Activated T-cell treated with anti-CD3 and anti-CD28 coated beads, Interleukin-2, amount 50 U/mL, for 4 hours (primary cell): ENCODE measurements at places on chromosomes 13 and 19.

DNA sequence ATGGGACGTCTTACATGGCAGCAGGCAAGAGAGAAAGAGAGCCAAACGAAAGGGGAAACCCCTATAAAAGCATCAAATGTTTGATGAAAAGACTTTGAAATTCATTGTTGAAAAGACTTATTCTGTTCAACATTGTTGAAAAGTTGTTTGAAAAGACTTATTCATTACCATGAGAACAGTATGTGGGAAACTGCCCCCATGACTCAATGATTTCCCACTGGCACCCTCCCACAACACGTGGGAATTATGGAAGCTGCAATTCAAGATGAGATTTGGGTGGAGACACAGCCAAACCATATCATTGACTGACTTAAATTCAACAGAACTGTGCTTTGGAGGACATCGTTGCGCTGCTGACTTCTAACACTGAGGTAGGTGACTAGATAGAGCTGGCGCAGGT, 48.0 kb upstream of the RCBTB2 start:
- DNase-seq, result no peak

DNA sequence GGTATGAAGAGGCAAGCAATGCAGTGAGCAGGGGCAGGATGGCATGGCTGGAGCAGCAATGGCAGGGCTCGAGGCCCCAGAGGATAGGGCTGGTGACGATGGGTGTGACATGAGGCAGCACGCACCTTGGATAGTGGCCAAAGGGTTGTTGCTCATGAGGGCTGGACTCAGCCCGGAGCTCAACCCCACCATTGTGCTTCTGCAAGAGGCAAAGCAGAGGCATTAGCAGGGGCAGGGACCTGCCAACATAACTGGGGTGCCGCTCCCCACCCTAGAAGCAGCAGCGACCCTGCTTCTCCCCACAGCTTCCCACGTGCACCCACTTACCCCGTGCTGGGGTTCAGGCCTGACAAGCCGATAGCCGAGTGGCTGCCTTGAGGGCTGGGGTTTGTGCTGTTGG, 15.8 kb downstream of the ZNF574 start:
- no peak for DNase-seq

- DNase-seq, result no peak
Measured at GRCh38 chr19:18559685-18560084, 2.0 kb downstream of the KXD1 start.

GRCh38 chr19:13128583-13128982, 10.5 kb downstream of the NACC1 start:
- no peak for DNase-seq

GRCh38 chr19:49339301-49340068, 4.3 kb downstream of the CD37 start:
- no peak for DNase-seq

GRCh38 chr19:35209646-35210045, 18.9 kb downstream of the FAM187B start:
- DNase-seq, result no peak

GRCh38 chr13:101648766-101649487, 196.5 kb downstream of the ITGBL1 start:
- DNase-seq, result no peak

DNA sequence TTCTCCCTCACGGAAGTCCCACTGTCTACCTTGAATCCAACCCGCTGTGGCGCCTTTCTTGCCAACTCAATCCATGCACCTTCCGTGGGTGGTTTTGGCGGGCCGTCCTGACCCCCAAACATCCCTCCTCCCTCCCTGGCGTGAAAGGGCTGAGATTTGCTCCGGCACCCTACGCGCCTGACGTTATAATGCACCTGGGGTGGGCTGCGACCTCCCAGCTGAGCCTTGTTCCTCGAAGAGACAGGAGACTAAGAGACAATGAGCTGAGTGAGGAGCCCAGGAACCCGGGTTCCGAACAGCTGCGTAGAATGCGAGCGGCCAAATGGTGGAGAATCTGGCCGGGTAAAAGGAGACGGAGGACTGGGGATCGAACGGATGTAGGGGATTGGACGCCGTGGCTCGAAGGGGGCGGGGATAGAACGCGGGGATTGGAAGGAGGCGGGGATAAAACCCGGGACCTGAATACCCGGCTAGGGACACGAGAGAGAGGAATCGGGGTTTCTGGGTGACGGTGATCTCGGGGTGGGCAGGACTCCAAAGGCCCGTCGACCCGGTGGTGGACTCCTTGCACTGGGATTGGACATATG, at the start of gene CPT1C:
CPT1C (plus strand) TSS at position 461 of the 587 bp plus-strand sequence. CDS start 1,137 bp downstream, outside the sequence.
- peak; percentile 37 for DNase-seq

GRCh38 chr19:39328046-39328705, 7.5 kb upstream of the LRFN1 start:
- peak; percentile 86 for DNase-seq

DNA sequence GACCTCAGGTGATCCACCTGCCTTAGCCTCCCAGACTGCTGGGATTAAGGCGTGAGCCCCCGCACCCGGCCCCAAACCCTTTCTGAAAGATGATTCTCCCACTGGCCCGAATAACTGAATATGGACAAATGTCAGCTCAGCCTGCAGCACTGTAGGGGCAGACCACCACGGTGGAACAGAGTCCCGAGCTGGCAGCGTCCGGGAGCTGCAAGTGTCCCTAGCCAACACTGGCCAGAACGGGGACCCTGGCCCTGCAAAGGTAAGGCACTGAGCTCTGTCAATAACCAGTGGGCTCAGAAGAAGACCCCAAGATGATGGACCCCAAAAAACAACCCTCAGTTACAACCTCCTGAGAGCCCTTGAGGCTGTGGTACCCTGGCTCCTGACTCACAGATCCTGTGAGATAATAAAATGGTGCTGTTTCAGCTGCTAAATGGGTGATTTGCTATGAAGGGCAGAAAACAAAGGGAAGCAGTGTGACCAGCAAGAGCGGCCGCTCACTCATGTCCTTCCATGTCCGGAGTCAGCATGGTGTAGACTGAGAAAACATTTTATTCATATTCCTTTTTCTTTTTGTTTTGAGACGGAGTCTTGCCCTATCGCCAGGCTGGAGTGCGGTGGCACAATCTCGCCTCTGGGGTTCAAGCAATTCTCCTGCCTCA, 1.6 kb downstream of the LSM7 start:
- DNase-seq, result no peak

GRCh38 chr19:48689449-48689848, 6.3 kb upstream of the FUT2 start:
- DNase-seq, result no peak

DNA sequence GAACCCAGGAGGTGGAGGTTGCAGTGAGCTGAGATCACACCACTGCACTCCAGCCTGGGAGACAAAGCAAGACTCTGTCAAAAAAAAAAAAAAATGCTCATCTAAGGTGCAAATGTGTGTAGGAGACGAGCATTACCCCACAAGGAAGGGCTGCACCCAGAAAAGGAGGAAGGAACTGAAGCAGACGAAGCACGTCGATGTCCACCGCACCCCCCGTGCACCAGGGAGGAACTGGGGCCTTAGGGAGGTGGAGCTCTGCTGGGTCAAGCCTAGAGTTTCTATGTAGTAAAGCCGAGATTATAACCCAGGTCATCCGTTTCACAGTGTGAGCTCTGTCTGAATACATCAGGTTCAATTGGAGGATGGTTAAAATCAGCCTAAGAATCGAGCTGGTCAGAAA, 1.1 kb downstream of the VSTM1 start:
- no peak for DNase-seq

DNA sequence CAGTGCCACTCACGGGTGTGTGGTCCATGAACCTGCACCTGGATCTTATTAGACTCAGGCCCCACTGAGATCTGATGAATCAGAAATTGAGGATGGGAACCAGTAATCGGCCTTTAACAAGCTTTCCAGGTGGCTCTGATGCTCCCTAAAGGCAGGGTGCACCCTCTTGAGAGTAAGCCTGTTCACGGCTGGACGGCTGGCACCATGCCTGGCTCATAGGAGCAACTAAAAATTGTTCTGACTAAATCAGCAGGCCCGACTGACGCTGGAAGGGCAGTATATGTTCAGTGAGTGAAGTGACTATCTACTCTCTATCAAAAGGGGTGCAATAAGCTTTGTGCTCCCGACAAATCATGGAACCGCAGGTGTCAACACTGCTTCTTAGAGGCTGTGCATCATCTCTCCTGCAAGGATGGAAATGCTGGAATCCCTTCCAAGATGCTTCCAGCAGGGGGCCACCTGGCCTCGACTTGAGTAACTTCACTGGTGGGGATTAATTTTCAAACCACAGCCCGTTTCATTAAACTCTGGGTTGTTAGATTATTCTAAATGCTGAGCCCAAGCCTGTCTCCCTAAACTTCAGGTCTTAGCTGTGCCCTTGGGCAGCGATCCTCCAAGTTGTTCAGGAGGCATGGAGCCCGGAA, 28.4 kb downstream of the TMTC4 start:
- DNase-seq, result no peak

DNA sequence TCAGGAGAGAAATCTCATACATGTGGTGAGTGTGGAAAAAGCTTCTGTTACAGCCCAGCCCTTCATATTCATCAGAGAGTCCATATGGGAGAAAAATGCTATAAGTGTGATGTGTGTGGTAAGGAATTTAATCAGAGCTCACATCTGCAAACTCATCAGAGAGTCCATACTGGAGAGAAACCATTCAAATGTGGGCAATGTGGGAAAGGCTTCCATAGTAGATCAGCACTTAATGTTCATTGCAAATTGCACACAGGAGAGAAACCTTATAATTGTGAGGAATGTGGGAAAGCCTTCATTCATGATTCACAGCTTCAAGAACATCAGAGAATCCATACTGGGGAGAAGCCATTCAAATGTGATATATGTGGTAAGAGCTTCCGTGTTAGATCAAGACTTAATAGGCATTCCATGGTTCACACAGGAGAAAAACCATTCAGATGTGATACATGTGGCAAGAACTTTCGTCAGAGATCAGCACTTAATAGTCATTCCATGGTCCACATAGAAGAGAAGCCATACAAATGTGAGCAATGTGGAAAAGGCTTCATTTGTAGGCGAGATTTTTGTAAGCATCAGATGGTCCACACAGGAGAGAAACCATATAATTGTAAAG, 15.2 kb downstream of the ZNF221 start:
- DNase-seq, result no peak

DNA sequence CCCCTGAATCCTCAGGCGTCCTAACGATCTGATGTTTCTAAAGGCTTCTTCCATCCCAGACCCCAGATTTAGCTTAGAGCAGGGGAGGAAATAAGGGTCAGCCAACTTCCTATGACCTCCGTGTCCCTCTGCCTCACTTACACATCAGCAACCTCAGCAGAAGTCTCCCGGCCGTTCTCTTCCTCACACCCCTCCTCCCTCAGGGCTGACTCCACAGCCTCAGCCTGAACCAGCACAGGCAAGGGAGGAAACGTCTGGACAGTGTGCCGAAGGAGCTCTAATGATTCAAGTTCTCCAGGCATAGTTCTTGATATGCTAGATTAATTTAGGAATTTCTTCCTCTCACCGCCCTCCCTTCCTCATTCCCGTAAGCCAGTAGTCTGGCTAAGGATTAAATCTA, 121.4 kb downstream of the NUFIP1 start:
- DNase-seq, result no peak

DNA sequence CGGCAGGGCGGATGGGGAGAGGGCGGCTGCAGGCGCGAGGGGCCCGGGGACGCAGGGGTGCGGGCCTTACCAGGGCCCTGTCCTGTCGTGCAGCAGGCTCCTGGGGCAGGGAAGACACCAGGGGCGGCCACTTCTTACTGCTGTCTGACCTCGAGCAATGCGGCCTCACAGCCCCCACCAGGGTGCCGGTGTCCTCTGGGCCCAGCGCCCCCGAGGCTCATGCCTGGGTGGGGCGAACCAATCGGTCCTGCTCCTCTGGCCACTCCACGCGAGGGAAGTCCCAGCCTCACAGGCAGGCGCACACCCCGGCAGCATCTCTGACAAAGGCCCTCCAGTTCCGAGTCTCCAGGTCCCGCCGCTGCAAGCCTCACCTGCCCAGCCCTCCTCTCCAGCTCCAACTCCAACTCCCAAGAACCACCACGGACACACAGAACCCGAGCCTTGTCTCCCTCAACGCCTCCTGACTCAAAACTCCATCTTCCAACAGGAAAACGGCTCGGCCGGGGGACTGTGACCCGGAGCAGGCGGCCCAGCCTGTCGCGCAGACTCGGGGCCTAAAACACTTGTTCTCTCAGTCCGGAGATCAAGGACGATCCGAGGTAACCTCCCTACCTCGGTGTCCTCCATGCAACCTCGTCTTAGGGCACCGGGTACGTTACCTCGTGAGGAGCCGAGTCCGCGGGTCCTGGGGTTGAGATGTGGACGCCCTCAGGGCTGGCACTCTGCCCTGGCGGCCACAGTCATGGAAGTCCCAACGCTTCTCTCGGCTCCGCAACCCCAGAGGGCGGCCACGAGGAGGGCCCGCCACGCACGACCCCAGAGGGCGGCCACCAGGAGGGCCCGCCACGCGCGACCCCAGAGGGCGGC, 6.5 kb downstream of the FGF22 start:
- no peak for DNase-seq

DNA sequence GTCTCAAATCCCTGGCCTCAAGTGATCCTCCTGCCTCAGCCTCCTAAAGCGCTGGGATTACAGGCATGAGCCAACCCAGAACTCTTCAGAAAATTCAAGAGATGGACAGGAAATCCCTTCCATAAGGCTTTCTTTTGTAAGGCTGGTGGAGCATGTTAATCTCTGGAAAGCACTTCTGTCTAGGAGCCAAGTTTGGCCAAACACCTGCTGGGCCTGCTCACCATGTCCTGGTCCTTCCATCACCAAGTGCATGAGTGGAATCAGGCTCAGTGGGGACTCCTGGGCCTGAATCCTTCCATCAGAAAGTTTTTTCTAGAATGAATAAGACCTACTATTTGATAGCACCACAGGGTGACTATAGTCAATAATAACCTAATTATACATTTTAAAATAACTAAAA, 148.0 kb downstream of the DCLK1 start:
- no peak for DNase-seq

GRCh38 chr19:52007806-52008557, at the start of gene ZNF615:
TSS of gene ZNF615 (minus strand) at chr19:52008211. CDS start at chr19:52003711, 4,500 bp downstream.
- DNase-seq, result peak; percentile 85

GRCh38 chr19:29483641-29483920, 42.2 kb upstream of the VSTM2B start:
- no peak for DNase-seq

GRCh38 chr13:39918620-39919236, 263.3 kb downstream of the COG6 start:
- DNase-seq, result no peak

DNA sequence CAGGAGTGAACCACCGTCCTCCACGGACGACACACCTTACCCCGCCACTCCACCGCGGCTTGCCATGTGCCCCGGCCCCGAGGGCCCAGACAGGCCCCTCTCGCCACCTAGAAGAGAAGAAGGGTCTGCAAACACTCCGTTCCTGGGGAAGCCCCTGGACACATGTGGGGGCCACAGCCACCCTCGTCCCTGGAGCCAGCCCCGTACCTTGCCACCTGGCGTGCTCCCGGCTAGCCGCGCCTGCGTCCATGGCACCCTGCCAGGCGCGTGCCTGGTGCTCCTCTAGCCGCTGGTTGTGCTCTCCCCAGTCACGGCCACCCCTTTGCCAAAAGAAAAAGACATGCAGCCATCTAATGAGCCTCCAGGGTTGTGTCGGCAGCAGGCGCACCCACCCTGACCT, 19.9 kb upstream of the TINCR start:
- no peak for DNase-seq

DNA sequence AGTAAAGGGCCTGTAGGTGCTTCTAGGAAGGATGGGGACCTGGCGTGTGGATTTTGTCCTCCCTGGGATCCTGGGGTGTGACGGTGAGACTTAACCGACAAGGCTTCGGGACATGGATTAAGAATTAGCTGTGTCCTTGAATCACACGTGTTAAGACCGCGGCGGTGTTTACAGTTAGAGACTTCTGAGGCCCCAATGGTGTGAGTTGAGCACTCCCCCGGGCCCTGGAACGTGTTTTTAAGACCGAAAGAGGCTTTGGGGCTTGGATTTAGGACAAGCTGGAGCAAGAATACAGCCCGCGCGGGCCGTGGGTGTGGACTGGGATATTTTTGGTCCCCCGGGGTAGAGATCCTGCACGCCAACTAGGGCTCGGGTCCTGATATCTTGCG, 1.2 kb upstream of the SLC27A1 start:
- no peak for DNase-seq
